MCF 10A (cell line): ENCODE measurements at places on chromosomes 1 and 21.

- peaks cover 12% of the 10 kb centered on the region for H3K4me1 ChIP-seq
- H3K4me3 ChIP-seq, result no peak overlapping the region
- H3K36me3 ChIP-seq, result no peaks in the 10 kb centered on the region
- peak; percentile 82 for DNase-seq
Measured at GRCh38 chr1:238951809-238952208, 434.6 kb upstream of the CHRM3 start.

DNA sequence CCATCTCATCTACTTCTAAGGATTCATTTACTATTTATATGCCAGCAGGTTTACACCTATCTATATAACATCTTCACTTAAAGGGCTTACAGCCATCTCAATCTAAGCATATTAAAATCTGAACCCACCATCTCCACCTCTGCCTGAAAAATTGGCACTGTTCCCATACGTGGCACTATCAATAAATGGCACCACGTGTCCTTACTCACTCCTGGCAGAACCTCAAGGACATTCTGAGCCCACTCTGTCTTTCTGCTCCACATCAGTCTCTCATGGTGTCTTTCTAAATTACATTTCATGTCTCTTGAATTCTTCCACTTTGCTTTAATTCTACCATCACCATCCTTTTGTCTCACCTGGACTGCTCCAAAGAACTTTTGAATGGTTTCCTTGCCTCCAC is 72.2 kb upstream of the HOOK1 start:
- H3K27ac ChIP-seq, result no peak overlapping the region
- no peak for DNase-seq
- no peak overlapping the region for H3K4me3 ChIP-seq
- no peaks in the 10 kb centered on the region for H3K4me1 ChIP-seq

DNA sequence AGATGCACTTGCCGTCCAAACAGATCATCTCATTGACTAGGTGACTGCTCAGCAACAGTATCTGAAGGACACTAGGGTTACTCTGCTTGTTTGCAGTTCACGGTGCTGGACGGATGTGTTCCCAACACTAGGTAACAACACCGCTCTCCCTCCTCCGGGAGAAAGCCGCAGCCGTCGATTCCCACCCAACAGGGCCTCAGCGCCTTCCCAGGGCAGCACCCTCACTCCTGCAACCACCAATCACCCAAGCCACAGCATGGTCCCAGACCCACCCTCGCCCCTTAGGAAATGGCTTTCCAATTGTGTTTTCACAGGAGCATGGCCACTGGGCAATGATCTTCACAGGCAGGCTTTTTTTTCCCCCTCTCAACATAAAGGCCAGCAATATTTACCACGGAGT is 779 bp downstream of the TLR5 start:
- peaks cover 6% of the 10 kb centered on the region for H3K36me3 ChIP-seq
- no peaks in the 10 kb centered on the region for H3K27me3 ChIP-seq
- H3K4me1 ChIP-seq, result peaks cover 11% of the 10 kb centered on the region
- H3K4me3 ChIP-seq, result peak overlapping the region; percentile 63
- no peak overlapping the region for H3K27ac ChIP-seq

DNA sequence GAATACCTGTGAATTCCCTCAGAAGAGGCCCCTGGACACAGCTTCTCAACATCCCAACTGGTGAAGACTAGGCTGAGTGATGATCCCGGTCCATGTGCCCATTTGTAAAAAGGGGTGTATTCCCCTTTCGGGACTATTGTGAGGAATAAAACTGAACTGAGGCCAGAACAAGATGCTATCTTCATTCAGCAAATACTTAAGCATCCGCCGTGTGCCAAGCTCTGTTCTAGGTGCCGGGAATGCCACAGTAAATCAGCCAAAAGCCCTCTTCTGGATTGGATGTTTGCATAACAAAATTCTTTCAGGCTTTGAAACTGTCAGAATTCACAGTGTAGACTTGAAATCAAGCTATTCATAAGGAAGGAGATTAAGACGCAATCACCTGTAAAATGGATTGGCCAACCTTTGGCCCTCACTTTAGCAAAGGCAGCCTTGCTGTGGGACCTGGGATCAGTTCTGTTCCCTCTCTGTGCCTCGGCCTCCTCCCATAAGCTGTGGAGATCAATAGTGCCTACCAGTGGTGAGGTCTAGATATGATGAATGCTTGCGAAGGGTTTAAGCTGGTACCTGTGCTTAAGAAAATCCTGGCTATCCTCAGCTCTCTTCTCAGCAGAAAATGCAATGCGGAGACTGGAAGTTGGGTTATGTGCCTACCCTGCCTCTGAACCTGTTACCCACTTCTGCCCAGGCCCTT is 1.8 kb downstream of the ALPL start:
- peaks cover 7% of the 10 kb centered on the region for H3K4me1 ChIP-seq
- DNase-seq, result no peak
- no peaks in the 10 kb centered on the region for H3K36me3 ChIP-seq
- H3K4me3 ChIP-seq, result no peak overlapping the region

- H3K27me3 ChIP-seq, result no peaks in the 10 kb centered on the region
- H3K27ac ChIP-seq, result no peak overlapping the region
- H3K4me1 ChIP-seq, result peaks cover 13% of the 10 kb centered on the region
- no peak for DNase-seq
- no peak overlapping the region for H3K4me3 ChIP-seq
Measured at GRCh38 chr1:31373897-31374486, 1.1 kb upstream of the FABP3 start.

DNA sequence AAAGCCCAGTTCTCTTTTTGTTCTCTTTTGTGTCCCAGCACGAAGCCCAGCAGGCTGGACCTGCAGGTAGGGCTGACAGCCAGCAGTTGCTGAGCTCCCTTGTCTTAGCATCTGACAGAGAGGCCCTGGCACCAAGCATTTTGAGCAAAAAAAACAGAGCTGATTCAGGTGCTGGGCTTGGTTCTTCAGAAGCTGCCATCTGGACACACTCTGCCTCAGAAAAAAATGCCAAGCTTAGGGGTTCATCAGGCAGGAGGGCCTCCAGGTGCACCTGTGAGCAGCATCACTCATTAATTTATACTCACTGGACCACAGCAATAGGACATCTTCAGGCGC is 167.1 kb upstream of the PLD5 start:
- H3K4me1 ChIP-seq, result peaks cover 4% of the 10 kb centered on the region
- H3K27ac ChIP-seq, result no peak overlapping the region
- H3K27me3 ChIP-seq, result no peaks in the 10 kb centered on the region
- DNase-seq, result no peak
- no peak overlapping the region for H3K4me3 ChIP-seq

- peaks cover 22% of the 10 kb centered on the region for H3K27me3 ChIP-seq
- peak; percentile 28 for DNase-seq
- H3K27ac ChIP-seq, result no peak overlapping the region
- H3K4me3 ChIP-seq, result no peak overlapping the region
- H3K36me3 ChIP-seq, result no peaks in the 10 kb centered on the region
- H3K4me1 ChIP-seq, result no peaks in the 10 kb centered on the region
Measured at GRCh38 chr1:165287329-165287728, 69.2 kb downstream of the LMX1A start.

DNA sequence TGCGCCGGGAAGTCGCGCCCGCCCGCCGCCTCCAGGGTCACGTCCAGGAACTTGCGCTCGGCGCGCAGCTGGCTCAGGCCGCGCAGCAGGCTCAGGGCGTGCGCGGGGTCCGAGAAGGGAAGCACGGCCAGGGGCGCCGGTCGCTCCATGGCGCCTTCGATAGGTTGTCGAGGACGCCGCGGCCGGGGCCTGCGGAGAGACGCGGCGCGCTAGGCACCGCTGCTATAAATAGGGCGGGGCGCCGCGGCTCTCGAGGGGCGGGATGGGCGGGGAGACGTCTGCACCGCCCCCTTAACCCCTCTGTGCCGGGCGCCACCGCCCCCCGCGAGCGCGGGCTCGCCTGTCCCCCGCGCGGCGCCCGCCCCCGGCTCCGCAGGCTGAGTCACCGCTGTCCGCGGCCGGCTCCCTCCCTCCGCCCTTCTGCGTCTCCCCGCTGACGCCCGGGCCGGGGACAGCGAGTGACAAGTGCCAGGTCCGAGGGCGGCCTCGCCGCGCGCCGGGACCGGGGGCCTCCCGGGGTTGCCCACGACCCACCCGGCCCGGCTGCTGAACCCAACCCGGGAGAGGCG is at the start of gene KLHL21:
KLHL21 (minus strand) TSS at position 201 of the 569 bp plus-strand sequence; CDS start at position 149, 52 bp downstream.
- peak within 1 kb of the TSS; percentile 99 for H3K4me3 ChIP-seq
- H3K4me1 ChIP-seq, result peaks cover 17% of the 10 kb centered on the region
- H3K36me3 ChIP-seq, result peaks cover 32% of the 10 kb centered on the region
- peak within 1 kb of the TSS; percentile 99 for H3K27ac ChIP-seq
- DNase-seq, result peak; percentile 82
- H3K27me3 ChIP-seq, result no peaks in the 10 kb centered on the region

- H3K4me3 ChIP-seq, result no peak overlapping the region
- no peaks in the 10 kb centered on the region for H3K36me3 ChIP-seq
- H3K4me1 ChIP-seq, result no peaks in the 10 kb centered on the region
- H3K27ac ChIP-seq, result no peak overlapping the region
- H3K27me3 ChIP-seq, result no peaks in the 10 kb centered on the region
Measured at GRCh38 chr1:194629011-194629410, 1442.6 kb upstream of the B3GALT2 start.

DNA sequence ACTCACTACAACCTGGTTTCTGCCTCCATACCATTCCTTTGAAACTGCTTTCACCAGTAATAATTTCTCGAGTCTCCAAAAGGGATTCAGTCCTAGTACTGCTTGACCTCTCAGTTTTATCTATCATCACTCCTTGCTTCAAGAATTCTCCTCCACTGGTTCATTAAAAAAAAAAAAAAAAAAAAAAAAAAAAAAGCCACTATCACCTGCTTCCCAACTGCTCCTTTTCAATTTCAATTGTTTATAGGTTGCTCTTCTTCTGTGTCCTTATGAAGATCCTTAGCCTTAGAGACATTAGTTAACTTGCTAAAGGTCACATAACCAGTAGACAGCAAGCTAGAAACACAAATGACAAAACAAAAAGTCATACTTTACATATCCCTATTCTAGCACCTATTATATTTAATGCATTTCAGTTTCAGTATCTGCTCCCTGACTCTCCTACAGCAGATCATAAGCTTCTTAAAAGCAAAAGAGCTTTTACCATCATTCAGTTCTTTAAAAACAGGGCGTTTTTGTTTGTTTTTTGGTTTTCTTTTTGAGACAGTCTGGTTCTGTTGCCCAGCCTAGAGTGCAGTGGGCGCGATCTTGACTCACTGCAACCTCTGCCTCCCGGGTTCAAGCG is 7.1 kb downstream of the NRDC start:
- peaks cover 45% of the 10 kb centered on the region for H3K4me1 ChIP-seq
- H3K27me3 ChIP-seq, result no peaks in the 10 kb centered on the region
- H3K4me3 ChIP-seq, result no peak overlapping the region
- no peak for DNase-seq
- H3K27ac ChIP-seq, result peak overlapping the region; percentile 13
- H3K36me3 ChIP-seq, result peaks cover 7% of the 10 kb centered on the region

DNA sequence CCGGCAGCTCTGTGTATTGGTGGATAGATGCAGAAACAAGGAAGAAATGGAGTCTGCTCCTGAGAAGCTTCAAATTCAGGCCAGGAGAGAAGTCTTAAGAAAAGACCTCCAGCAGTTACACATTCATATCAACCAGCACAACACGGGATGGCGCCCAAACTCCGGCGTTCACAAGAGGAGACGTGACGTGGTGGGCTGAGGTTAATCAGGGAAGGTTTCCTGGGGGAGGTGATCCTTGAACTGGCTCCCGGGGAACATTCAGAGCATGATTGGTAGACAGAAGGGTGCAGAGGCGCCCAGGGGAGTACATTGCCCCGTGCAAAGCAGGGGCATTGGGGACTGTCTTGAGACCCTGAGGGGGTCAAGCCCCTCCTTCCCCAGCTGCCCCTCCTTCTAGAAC is 27.7 kb upstream of the SPSB1 start:
- H3K27me3 ChIP-seq, result no peaks in the 10 kb centered on the region
- DNase-seq, result no peak
- no peak overlapping the region for H3K27ac ChIP-seq
- no peak overlapping the region for H3K4me3 ChIP-seq
- H3K4me1 ChIP-seq, result no peaks in the 10 kb centered on the region

GRCh38 chr21:30600787-30601186 is at the start of gene KRTAP22-1:
KRTAP22-1 (plus strand) TSS chr21:30601087.
- no peak within 1 kb of the TSS for H3K27ac ChIP-seq
- H3K4me3 ChIP-seq, result no peak within 1 kb of the TSS
- H3K36me3 ChIP-seq, result no peaks in the 10 kb centered on the region
- H3K27me3 ChIP-seq, result no peaks in the 10 kb centered on the region
- no peak for DNase-seq
